ENCODE measurements at places on chromosomes 12 and 14.

DNA sequence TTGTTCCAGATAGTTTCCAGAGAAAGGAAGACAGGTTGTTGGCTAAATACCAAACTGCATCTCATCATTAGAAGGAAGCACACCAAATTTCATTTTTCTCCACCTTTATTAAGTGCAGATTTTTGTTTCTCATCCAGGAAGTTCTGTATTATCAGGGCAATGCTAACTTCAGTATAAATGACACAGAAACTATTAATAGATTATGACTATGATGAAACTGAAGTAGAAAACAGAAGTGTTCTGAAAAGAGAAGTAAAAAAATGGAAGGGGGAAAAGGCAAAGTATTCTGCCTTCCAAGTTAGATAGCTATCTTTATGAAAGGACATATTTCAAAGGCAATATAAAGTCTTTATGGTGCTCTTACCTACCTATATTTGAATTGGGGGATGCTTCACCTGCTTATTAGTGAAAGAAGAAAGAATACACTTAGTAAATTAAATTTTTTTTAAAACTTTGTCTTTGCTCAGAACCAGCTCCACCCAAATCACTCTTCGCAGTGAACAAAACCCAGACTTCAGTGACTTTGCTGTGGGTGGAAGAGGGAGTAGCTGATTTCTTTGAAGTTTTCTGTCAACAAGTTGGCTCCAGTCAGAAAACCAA is 223.9 kb downstream of the PTPRO start:
- no peak for DNase-seq

DNA sequence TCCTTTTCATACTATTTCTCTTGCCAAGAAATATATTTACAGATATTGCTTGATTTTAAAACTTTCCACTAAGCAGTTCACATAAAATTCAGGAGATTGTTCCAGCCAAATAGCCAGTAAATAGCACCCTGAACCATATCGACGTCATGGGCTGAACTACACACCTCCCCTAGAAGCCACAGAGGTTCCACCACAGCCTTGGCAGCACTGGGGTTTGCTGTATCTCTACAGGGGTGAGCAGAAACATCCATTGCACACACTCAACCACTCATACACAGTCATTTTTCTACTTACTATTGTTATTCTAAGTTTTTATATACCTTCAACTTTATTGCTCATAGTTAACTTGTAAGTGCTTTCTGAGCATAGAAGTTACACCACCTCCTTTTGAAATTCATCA is 8.1 kb upstream of the EIF2S3B start:
- peak; percentile 2 for DNase-seq

GRCh38 chr12:107645630-107646333 is 39.8 kb upstream of the PWP1 start:
- DNase-seq = peak; percentile 85

DNA sequence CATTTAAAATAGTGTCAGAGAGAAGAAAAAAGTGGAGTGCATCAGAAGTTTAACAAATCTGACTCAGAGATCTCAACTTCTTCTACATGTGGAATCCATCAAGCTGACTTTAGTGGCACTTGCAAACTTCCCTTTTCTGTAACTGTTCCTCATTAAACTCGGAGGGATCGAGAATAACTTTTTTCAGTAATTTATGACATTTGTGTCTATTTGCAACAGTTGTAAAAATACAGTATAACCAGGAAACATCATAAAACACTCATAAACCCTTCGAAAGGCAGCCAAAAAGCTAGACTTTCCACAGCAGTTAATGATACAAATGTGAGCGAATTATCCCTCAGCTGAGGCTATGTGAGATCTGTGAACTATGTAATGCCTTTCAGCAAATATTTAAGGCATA is 1936.8 kb upstream of the SEL1L start:
- DNase-seq = peak; percentile 32

DNA sequence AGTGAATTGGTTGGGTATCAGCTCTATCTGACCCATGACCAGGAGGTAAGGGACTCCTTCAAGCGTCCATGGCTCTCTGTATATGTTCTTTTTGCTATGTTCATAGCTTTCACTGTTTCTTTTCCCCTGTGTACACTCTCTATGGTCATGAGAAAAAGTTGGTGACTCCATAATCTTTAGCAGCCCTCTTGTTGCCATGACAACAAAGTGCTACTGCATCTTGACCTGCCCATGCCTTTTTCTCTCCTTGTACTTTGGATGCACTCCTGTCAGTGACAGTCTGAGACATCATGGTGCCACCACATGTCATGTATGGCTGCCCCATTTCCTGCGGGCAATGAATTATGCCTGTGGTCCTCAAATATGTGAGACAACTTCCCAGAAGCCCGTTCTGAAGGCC is 280.2 kb downstream of the TMEM121 start:
- no peak for DNase-seq

DNA sequence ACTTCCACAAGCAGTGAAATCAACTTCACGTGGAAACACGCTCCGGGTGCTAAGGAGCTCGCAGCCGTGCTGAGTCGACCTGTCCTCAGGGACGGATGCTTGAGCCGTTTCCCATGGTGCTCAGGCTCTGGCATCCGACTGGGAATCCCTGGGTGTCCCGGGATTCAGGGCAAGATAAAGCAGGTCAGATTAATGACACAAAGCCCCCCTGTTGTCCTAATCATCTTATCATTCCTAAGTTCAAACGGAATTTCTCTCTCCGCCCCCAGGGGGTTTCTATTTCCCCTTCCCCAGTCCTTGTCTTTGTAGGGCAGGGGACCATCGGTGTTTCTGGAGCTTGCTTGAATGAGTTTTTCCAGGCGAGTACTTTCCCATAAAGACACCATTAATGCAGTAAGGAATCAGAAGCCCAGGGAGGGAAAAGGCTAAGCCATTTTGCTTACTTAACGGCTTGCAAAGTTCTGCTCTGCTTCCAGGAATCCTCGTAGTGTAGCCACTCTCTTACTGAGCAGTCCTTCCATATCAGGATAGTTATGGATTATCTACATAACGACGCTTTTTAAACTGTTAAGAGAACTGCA is 116.5 kb downstream of the TMEM132C start:
- DNase-seq = peak; percentile 70

- DNase-seq = peak; percentile 24
Measured at GRCh38 chr12:68621472-68622081, 10.9 kb downstream of the RAP1B start.

GRCh38 chr12:45517381-45517780 is 212.1 kb upstream of the ARID2 start:
- peak; percentile 21 for DNase-seq

DNA sequence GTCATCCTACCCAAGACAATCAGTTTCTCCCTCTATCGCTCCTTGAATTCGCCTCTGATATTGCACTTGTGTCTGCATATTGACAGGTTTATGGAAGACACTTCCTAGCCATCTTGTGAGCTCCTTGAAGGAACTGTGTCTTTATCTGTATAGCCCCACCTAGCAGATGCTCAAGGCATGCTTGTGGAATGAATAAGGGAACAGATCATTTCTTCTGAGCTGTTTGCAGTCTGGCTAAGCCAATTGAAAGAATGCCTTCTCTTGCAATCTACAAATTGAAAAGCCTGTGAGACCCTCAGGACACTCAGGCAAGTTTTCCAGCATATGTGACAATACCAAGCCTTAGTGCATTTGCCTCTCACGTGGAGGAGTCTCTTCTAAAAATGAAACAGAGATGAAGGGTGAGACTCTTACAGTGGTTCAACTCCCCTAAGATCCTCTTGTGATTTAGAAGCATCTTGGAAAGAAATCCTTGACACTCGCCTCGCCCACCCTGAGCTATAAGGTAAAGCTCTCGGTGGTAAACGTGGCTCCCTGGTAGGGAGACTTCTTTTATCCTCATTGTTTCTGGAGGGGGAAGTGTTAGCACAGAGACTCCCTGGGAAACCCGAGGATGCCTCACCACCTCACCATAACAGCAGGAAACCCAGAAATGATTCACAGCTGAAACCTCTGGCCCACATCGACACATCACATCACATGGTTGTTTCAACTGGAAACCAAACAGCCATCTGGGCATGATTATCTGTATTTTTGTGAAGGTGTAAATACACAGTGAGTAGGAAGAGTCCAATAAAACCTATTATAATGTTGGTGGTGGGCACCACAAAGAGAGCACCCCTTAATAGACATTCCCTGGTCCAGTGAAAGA is 112.3 kb upstream of the BCL2L14 start:
- DNase-seq = no peak

DNA sequence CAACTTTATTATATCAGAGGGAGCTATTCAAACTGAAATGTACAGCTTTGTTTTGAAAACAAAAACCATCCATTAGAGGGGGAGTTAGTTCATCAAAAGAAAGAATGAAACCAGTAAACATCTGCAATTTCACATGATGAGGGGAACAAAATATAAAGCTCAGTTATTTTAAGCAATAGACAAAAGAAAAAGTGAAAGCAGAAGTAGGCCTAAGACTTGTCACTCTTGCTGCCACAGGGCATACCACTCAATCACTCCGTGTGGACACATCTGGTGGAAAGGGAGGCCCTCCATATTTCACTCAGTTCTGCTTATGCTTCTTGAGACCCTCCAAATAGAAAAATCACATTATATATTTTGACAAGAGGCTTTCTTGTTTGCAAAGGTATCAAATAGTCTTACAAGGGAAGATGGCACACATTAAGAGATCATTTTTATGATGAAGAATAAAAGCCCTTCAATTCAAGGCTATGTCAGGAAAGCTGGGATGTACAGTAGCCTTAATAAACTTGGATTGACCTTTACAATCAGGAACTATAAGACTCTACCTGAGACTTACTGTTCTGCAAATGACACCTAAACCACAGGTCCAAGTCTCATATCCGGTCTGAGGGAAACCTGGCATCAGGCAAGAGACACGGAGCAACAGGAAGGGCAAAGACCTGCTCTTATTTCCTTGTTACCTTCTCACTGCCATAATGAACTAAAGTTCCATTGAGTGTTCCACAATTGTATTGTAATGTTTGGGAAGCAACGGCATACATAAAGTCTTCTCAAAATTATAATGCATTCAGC is 222.5 kb upstream of the GRIP1 start:
- DNase-seq = no peak

DNA sequence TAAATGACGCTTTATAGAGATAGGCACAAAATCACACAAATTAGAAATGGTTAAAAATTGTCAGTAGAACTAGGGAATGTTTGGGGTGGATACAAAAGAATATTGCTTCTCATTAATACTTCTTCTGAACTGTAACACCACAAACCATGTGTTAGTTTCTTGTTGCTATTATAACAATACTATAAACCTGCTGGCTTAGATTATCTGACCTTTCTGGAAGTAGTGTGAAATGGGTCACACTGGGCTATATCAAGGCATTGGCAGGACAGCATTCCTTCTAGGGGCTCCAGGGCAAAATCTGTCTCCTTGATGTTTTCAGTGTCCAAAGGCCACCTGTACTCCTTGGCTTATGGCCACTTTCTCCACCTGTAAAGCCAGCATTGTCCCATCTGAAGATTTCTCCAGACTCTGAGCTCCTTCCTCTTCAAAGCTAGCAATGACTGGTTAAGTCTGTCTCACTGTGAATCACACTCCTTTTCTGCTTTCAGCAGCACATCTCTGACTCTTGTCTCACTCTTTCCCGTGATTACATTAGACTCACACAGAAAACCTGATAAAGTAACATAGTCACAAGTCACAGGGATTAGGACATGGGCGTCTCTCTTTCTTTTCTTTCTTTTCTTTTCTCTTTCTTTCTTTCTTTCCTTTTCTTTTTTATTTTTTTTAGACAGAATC is 86.3 kb downstream of the SLC15A4 start:
- no peak for DNase-seq

- DNase-seq = no peak
Measured at GRCh38 chr12:42792265-42792664, 202.7 kb upstream of the PRICKLE1 start.

GRCh38 chr12:85642808-85643207 is 193.4 kb downstream of the RASSF9 start:
- DNase-seq = no peak

DNA sequence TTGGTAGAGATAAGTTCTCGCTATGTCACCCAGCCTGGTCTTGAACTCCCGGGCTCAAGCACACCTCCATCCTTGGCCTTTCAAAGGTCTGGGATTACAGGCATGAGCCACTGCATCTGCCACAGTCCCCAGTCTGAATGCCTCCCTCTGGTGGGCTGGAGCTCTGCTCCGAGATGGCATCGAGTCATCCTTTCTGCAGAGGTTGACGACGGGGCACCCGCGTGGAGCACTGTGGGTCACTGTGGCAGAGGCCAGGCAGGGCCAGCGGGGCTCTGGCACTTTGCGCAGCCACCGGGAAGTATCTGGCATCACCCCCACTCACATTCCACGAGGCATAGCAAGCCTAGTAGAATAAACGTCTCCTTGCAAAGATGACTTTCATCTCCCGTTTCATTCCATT is 163.3 kb upstream of the DIO3 start:
- DNase-seq = no peak

GRCh38 chr12:552466-552865 is 92.7 kb downstream of the B4GALNT3 start:
- DNase-seq = no peak

- no peak for DNase-seq
Measured at GRCh38 chr12:15928346-15928745, 17.2 kb downstream of the DERA start.

GRCh38 chr12:116958402-116959197 is 47.9 kb downstream of the FBXW8 start:
- no peak for DNase-seq

DNA sequence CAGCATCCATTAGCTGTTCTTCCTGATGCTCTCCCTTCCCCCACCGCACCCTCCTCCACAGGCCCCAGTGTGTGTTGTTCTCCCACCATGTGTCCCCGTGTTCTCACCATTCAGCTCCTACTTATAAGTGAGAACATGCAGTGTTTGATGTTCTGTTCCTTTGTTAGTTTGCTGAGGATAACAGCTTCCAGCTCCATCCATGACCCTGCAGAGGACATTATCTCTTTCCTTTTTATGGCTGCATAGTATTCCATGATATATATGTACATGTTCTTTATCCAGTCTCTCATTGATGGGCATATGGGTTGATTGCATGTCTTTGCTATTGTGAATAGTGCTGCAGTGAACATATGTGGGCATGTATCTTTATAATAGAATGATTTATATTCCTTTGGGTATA is 9.0 kb downstream of the ATF1 start:
- DNase-seq = no peak

Measured in eye (tissue), 1 donor.